Stimulated activated CD4-positive, alpha-beta T cell treated with anti-CD3 and anti-CD28 coated beads, TNF-alpha, amount 100 ng/mL, for 1 hour (primary cell): ENCODE measurements at places on chromosomes 5 and 9.

DNA sequence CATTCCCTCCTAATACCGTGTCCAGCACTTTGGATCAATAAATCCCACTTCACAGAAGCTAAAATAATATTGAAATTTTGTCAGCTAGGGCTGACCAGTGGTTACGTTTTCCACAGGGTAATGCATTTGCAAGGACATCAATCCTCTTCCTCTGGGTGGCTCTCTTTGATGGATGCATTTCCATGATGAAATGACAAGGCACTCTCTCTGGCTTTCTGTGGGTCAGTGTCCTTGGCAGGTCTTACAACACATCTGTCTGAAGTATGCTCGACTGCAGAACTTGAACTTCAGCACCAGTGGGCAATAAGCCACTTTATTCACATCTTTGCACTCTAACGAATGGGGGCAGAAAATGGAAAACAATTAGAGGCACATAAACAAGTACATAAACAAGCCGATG lies 330.1 kb downstream of the ADAMTS6 start:
- DNase-seq: no peak

DNA sequence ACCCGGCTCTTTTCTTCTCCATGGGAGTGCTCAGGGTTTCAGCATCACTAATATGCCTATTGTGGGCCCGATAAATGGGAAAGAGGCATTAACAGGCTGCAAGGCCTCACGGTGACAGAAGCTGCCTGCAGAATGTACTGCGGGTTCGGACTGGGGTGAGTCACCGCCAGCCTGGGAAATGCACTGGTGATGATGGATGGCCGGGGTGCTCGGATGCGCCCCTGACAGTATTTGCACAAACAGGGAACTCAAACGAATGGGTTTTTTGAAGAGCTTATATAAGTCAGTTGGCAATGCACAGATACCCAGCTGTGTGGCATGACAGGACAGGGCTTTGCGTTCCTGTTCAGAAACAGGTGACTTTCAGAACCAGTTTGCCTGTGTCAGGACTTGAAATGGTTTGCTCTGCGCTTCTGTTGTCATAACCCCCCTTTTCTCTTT lies 42.0 kb upstream of the PITX1 start:
- no peak for DNase-seq

GRCh38 chr5:5470933-5471332 lies 48.5 kb downstream of the ICE1 start:
- DNase-seq: no peak

DNA sequence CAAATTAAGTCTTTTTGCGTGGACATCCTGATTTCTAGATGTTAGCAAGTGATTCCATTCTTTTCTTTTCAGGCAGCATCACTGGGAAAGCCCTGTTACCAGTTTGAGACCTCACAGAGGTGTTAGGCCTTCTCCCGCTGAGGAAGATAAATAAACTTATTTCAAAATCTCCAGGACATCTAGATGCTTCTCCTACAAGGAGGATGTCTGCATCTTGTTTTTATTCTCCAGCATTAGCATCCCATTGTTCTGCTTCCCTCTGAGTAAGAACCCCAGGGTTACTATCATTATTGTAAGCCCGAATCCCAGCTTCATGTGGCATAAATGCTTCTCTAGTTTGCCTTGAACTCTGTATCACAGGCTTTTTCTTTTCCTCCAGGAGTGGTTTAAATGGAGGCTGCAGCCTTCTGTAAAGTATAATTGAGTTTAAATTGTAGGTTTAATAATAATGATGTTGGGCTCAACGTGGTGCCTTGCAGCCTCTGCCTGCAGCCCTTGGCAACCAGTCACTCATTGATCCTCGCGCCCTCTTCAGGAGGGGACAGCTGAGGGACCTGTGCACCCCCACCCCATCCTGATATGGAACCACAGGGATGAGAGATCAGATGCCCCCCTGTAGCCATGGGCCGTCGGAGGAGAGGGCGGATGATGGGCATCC lies 114.9 kb downstream of the PDZD2 start:
- DNase-seq: no peak

- no peak for DNase-seq
Observed at GRCh38 chr5:17267106-17267505, 49.7 kb downstream of the BASP1 start.

- no peak for DNase-seq
Observed at GRCh38 chr5:4520559-4520958, 619.6 kb upstream of the ADAMTS16 start.

DNA sequence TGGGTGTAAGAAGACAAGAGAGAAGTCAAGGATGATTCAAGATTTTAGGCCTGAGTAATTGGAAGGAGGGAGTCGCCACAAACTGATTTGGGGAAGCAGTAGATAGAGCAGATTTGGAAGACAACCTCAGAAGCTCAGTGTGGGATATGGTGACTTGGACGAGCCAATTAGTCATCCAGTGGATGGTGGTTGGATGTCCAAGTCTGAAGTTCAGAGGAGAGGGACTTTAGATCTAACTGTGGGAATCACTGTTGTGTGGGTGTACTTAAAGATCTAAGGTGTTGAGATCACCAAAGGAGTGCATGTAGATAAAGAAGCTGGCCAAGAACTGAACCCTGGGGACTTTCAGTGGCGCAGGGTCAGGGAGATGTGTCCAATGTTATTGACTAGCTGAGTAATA lies 2.2 kb downstream of the IDNK start:
- no peak for DNase-seq

- DNase-seq: no peak
Observed at GRCh38 chr5:157335534-157336422, 69.9 kb downstream of the CYFIP2 start.

DNA sequence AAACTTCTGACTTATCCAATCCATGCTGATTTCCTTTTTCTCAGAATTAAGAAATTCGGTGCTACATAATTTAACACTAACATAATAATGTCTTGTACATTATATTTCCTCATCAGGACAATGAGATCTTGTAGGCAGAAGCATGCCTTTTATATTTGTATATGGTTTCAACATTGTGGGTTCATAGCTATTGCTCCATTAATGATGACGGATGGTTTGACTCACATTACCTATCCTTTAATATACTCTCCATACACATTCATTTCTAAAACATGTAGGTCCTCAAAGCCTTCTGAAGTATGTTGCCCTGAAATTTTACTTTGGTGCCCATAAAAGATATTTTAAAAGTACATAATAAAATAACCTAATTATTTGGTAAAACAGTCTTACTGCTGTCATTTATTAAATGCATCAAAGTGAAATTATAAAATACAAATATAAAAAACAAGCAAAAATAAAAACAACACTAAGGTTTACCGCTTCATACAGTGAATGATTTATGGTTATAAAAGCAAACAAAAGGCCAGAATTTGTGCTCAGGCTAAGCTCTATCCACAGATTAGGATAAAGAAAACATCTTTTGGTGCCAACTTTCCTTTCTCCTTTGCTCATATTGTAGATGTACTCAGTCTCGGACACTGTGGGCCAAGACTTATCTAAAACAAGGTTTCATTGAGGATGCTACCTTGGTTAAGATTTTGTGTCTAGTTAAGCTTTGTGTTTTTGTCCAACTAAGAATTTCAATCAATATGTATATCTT lies 61.2 kb upstream of the GCNT4 start:
- DNase-seq: no peak

DNA sequence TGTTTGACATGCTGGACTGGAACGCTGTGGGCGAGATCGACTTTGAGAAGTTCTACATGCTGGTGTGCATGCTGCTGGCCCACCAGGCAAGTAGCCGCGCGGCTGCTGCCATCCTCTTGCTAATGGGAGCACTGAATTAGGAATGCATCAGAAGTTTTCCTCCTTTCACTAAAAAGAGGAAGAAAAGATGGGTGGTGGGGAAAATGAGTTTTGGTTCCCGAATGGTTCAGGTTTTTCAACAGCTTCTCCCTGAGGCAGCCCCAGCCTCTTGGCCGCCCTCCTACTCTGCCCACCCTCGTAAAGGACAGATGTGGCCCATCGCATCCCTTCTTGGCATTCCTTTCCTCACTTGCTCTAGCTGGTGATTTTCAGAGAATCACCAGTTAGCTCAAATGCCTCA lies 5.5 kb downstream of the EFCAB9 start:
- DNase-seq: no peak

DNA sequence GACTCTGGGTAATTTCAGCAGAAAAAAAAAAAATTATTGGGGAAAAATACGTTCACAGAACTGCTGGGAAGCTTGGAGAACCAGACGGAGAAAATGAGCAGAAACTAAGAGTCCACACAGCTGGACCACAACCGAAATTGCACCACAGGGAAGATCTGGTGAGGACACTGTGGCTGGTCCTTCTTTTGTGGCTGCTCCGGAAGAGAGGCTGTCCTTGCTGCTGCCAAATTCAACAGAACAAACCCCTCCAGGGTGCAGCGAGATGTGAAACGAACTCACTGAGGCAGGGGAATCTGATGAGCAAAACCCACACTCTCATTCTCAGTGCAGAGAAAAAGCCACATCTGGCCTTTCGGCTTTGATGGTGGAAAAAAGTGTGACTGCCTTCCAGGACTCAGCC lies 200.0 kb downstream of the ACTL7B start:
- DNase-seq: no peak

- DNase-seq: no peak
Observed at GRCh38 chr5:62376064-62376463, 27.6 kb downstream of the DIMT1 start.
